CD14-positive monocyte (primary cell): ENCODE measurements at places on chromosomes 12 and 14.

DNA sequence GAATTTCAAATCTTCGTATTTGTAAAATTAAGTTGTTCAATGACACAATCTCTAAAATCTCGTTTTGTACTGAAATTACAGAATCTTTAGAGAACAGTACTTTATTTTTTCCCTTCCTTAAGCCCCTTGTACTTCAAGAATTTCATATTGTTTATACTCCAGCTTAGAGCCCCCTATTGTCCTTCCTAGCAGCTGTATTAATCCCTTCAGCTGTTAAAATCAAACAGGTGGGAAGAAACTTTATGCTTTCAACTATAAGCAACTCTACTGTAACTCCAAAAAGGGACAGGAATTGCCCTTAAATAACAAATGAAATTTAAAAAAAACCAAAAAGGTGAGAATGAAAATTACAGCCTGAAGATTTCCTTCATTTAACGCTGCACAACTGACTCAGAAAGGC lies 1.7 kb downstream of the NACA start:
- DNase-seq = no peak

DNA sequence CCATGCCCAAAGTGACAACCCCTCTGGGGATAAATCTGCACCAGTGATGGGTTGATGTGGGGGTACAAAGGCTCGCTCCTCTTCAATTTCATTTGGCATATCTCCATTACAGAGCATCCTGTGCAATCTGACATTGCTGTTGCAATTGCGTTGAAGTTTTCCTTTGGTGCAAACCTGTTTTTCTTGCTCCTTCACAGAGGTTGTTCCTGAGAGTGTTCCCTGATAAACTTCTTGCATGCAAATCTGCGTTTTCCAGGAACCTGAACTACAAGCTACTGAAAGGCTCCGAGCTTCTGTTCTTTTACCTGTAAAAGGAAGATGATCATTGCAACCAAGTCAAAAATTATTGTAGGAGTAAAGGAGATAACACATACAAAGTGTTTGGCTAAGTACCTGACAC lies 26.1 kb downstream of the SERPINA11 start:
- DNase-seq = no peak

DNA sequence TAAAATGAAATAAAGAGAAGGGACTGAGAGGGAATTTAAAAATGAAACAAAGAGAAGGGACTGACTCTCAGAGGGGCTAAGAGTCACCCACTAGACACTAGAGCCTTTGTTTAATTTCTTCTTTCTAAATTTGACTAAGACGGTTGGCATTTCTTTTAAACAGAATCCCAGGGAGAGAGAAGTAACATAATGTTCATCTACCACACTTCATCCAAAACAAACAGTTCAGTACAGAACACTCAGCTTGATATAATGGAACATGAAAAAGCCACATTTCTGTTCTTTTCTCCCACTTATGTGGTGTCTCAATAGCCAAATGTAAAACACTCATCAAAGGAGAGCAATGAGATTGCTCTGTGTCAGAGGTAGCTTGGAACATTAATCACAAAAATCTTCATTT lies 10.1 kb upstream of the NT5DC3 start:
- no peak for DNase-seq

GRCh38 chr12:58657190-58657589 lies 263.1 kb downstream of the LRIG3 start:
- DNase-seq = no peak

DNA sequence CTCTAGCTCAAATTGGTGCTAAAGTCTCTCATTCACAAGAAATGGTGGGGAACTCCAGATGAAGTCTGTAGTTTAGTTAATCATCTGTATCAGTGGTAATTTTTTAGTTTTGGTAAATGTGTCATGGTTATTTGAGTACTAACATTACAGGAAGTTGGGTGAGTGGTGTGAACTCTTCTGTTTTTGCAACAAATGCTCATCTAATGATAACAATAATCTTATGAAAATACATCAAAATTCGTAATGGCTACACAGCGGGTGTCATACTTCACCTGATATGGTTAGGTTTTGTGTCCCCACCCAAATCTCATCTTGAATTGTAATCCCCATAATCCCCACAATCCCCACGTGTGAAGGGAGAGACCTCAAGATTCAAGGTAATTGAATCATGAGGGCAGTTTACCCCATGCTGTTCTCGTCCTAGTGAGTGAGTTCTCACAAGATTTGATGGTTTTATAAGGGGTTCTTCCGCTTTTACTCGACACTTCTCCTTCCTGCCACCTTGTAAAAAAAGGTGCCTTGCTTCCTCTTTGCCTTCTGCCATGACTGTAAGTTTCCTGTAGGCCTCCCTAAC lies 209.3 kb upstream of the FOXN3 start:
- DNase-seq = peak; percentile 59
